ENCODE measurements at places on chromosomes 12 and 14. TPM values are rescaled to one million over a fixed set of nuclear protein-coding genes. Genes with fewer than 3 reads are reported as not detected.

MGAT4C gene
- polyA plus RNA-seq: not detected

TMEM119 gene
- polyA plus RNA-seq: 2.4 TPM

ANP32D gene
- polyA plus RNA-seq: not detected

FOXJ2 gene
- polyA plus RNA-seq: 4.8 TPM

KRT2 gene
- polyA plus RNA-seq: not detected

KRT77 gene
- not detected for polyA plus RNA-seq

RNFT2 gene
- 1.2 TPM for polyA plus RNA-seq

IQSEC3 gene
- polyA plus RNA-seq: 0.73 TPM

SIVA1 gene
- polyA plus RNA-seq: 227 TPM

SLC5A8 gene
- not detected for polyA plus RNA-seq

PKP2 gene
- 39.6 TPM for polyA plus RNA-seq

LRFN5 gene
- polyA plus RNA-seq: not detected

CHFR gene
- 18.0 TPM for polyA plus RNA-seq

PLBD1 gene
- polyA plus RNA-seq: 18.3 TPM

VASH1 gene
- 7.7 TPM for polyA plus RNA-seq

Measured in sigmoid colon (tissue), 7 donors.